ENCODE measurements at places on chromosomes 3 and 15.

DNA sequence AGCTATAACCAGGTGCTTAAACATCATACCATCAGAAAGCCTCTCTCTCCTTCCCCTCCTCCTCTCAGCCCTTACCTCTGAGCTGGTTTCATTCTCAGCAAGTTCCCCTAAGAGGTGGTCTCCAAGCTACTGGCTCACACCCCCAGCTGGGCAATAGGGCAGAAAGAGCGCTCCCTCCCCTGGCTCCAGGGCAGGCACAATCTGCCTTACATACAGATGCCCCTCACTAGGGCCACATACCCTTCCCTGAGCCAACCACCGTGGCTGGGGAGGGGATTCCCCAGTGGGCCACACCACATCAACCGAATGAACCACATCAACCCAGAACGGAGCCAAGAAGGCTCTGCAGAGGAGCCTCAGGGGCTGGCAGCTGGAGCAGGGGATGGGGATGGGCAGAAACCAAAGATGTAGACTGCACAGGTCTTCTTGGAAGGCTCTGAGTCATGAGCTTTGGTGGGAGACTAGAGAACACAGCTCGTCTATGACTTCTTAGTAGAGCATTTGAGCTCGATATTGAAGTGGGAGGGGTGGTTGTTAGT lies 4.6 kb upstream of the FBLN2 start:
- DNase-seq, result no peak

- DNase-seq, result no peak
These were observed 71.6 kb downstream of the MEIS2 start for GRCh38 chr15:37028625-37029296.

- DNase-seq, result no peak
These were observed 4.8 kb downstream of the GPR15 start for GRCh38 chr3:98536456-98537017.

- DNase-seq, result no peak
These were observed 6.3 kb upstream of the HCN4 start for GRCh38 chr15:73375012-73375411.

- DNase-seq, result no peak
These were observed 2.9 kb downstream of the HDGFL3 start for GRCh38 chr15:83204697-83205096.

GRCh38 chr15:59687836-59688235 lies 1.3 kb downstream of the BNIP2 start:
- DNase-seq, result no peak

DNA sequence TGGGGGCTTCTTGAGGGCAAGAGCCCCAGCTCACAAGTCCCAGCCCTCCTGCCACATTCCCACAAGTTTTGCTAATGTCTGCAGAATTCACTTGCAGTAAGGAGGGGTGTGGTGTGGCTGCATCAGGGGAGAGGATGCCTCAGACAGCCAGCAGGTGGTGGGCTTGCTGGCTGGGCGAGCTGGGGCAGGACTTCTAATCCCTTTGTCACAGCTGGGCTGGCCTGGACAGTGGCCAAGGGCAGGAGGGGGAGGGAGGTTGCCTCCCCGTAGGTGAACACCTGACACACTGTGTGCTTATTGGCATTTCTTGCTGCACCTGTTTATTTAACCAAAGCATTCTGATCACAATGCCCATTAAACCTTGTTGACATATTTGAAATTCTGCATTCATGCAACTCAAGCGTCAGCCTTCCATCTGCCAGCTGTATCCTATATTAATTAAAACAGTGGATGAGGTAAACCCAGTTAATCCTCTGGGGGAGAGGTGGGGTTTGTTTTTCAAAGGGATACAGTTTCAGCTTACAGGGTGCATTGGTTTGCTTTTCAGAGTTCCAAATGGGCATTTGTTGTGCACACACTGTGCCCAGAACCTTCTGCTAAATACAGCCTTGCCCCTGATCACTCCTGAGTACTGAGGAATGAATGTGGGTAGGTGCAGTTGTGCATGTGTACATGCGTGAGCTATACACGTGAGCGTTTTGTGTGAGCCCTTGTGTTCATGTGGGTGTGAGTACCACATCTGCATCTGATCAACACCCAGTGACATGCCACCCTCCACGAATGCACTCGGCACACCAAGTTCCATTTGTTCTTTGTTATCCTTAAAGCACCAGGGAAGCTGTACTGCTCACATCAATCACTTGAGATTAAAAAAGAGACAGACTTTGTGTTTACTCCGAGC lies 268.7 kb downstream of the XXYLT1 start:
- DNase-seq, result no peak

GRCh38 chr15:48437178-48437577 lies 105.9 kb downstream of the DUT start:
- DNase-seq, result no peak

DNA sequence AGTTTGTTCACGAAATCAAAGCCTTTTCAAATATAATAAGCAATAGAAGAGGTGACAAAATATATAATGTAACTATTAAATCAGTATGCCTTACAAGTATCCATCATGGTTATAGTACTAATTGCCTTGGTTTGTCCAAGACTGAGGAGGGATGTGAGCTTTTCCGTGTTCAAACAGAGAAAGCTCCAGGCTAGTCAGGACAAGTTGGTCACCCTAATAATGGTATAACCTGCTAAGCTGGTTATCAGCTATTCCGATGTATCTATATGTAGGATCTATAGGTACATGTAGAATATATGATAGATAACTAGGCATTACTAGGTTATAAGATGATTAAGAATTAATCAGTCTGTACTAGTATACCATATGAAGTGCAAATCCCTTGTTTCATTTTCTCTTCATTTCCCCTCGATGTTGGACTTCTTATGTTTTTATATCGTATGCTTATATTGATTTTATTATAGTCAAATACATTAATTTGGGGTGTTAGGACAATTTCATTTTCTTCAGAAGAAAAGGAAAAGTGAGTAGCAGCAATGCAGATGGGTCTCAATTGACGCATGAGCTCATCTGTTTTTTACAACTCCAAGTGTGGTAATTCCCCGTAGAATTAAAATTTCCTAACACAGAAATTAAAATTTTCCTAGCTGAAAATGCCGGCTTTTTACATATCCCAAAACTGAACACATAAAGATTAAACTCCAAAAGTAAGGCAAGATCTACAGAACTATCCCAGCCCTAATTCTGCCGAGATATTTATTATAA lies 419.1 kb downstream of the TIGIT start:
- DNase-seq, result no peak

DNA sequence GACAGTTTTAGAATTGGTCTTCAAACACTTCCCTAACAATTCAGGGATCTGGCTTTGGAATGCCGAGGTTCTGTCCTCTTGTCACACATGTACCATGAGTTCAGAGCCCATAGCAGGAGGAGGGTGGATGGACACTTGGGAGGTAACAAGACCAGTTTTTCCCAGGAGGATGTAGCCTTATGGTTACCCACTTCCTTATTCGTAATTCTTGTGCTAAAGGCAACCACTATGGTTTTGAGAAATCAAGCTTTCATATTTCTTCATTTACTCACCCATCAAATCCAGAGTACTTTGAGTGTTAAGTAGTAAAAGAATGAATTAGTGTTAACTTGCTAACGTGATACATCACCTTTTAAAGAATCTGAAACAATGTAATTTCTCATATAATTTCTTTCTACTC lies 479.6 kb upstream of the ALCAM start:
- no peak for DNase-seq

DNA sequence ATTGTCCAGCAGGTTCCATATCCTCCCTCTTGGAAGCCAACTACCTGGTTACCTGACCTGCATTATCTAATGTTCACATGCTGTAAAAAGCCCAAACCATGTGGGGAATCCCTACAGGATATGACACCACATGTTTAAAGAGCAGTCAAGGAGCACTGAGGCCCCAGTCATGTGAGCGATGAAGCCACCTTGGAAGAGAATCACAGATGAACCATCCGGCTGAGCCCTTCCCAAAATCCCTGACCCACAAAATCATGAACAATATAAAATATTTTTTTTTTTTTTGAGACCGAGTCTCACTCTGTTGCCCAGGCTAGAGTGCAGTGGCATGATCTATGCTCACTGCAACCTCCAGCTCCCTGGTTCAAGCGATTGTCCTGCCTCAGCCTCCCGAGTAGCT lies 10.6 kb upstream of the ANKDD1A start:
- no peak for DNase-seq

DNA sequence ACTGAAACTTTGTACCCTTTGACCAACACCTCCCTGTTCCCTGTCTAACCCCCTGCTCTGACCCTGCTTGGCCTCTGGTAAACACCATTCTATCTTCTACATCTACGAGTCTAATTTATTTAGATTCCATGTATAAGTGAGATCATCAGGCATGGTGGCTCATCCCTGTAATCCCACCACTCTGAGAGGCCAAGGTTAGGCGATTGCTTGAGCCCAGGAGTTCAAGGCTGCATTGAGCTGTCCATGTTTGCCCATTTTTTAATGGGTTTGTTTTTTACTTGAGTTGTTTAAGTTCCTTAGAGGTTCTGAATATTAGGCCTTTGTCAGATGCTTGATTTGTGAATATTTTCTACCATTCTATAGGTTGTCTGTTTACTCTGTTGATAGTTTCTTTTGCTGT lies 16.9 kb downstream of the FBXW12 start:
- DNase-seq, result no peak

GRCh38 chr3:135694142-135694541 lies 271.4 kb upstream of the PPP2R3A start:
- DNase-seq, result no peak

DNA sequence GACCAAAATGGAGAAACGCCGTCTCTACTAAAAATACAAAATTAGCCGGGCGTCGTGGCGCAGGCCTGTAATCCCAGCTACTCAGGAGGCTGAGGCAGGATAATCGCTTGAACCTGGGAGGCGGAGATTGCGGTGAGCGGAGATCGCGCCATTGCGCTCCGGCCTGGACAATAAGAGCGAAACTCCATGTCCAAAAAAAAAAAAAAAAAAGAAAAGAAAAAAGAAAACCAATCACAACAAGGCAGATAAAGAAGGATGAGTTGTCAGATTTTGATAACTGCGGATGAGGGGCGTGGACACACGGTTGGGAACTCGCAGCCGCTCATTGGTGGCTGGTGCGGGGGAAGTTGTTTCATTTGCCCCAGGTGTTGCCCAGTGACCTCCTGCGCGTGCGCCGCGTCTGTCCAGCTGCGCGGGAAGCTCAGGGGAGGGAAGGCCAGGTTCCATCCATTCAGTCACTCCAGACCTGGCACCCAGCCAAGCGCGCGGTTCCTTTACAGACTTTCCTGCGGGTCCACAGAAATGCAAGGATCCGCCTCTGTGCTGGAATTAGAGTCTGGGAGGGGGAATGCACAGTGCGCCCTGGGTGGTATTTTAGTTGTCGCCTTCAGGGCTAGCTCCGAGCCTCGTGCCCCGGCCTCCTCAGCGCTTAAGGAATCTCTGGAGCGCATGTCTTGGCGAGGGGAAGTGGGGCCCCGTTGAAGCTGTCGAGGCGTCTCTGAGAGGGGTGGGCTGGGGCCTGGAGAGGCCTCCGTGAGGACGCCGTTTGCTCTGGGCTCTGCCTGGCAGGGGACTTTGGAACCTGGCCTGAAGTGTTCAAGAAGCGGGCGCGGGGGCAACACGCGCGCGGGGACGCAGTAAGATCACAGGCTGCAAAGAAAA lies 708 bp upstream of the GCHFR start:
- DNase-seq, result no peak

GRCh38 chr15:82570721-82571508 lies 30.7 kb upstream of the RPS17 start:
- no peak for DNase-seq

DNA sequence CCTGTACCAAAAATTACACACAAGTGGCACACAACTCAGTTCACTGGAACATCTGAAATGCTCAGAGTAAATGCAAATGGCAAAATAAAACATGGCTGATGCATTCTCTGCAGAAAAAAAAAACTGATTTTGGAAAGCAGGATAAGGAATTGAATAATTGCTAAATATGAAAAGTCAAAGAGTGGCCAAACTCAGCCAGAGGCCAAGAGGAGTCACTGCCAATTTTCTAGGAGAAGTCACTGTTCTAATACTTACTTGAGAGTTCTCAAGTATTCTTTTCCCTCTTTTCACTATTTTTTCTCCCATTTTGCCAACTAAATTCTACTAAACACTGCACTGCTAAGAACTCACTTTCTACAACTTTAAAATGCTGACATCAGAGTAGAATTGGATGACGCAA lies 1018.6 kb downstream of the TUSC7 start:
- DNase-seq, result no peak

- no peak for DNase-seq
These were observed 11.4 kb upstream of the SNRPA1 start for GRCh38 chr15:101306341-101307047.

DNA sequence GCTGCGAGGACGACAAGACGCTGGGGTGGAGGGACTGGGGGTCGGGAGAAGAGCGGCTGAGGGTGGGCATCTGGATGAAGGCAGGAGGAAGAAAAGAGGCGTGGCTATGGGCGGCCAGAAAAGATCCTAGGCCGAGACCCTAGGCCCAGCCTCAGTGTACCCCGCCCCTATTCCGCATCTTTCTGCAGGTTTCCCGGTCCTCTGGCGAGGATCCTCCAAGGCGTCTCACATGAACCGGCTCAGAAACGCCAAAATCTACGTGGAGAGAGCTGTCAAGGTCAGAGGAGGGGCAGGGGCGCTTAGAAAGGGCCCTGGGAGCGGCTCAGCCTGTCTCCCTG lies 340 bp downstream of the TTLL3 start:
- DNase-seq, result no peak

DNA sequence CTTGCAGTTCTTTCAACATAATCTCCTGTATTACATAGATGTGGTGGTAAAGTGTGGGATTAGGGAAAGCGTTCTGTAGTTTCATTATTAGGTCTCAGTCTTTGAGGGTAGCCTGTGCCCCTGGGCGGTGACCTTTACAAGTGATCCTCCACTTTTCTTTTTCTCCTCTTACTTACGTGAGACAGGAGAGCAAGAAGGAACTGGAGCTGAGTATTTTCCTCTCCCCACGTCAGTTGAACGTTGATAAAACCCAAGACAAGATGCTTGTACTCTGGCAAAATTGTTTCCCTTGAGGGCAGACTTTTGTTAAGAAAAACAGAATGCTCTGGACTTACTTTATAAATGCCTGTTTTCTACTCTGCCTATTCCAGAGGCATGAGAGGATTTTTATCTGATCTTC lies 378.7 kb downstream of the ZNF385D start:
- DNase-seq, result no peak

GRCh38 chr3:188287762-188288505 lies 134.0 kb downstream of the LPP start:
- peak; percentile 22 for DNase-seq

DNA sequence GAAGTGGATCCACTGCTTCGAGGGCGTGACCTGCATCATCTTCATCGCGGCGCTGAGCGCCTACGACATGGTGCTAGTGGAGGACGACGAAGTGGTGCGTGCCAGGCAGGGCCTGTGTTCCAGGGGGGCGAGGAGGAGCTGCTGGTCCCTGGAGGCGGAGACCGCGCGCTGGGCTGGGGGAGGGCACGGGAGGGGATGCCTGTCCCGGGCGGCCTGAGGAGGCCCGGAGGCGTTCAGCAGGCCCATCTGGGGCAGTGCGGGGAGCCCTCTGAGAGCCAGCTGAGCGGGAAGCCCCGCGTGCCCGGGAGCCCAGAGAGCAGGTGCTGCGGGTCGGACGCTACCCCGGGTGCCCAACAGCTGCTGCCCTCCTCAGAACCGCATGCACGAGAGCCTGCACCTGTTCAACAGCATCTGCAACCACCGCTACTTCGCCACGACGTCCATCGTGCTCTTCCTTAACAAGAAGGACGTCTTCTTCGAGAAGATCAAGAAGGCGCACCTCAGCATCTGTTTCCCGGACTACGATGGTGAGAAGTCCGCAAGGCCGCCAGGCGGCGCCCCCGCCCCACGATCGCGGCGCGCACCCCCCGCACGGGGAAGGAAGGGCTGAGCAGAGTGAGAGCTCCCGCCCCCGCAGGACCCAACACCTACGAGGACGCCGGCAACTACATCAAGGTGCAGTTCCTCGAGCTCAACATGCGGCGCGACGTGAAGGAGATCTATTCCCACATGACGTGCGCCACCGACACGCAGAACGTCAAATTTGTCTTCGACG lies 2.9 kb downstream of the GNAT1 start:
- peak; percentile 6 for DNase-seq

GRCh38 chr3:157388976-157389375 lies 47.7 kb upstream of the PTX3 start:
- DNase-seq, result no peak

Data from hypothalamus (tissue), 51 donors.